Stimulated activated CD8-positive, alpha-beta memory T cell treated with anti-CD3 and anti-CD28 coated beads, Interleukin-15, amount 100 ng/mL, for 4 hours (primary cell): ENCODE measurements at places on chromosomes 2 and 18.
A peak's percentile ranks its signal among the peaks of the same experiment; 100 is the strongest.

- DNase-seq: no peak
These were observed 29.9 kb downstream of the PELI1 start for GRCh38 chr2:64114063-64114911.

- DNase-seq: no peak
These were observed 187.3 kb upstream of the CTAGE1 start for GRCh38 chr18:22604986-22605421.

- DNase-seq: no peak
These were observed 50.3 kb upstream of the FOSL2 start for GRCh38 chr2:28342081-28342967.

- DNase-seq: no peak
These were observed 109.5 kb downstream of the CDC42EP3 start for GRCh38 chr2:37561615-37562569.

DNA sequence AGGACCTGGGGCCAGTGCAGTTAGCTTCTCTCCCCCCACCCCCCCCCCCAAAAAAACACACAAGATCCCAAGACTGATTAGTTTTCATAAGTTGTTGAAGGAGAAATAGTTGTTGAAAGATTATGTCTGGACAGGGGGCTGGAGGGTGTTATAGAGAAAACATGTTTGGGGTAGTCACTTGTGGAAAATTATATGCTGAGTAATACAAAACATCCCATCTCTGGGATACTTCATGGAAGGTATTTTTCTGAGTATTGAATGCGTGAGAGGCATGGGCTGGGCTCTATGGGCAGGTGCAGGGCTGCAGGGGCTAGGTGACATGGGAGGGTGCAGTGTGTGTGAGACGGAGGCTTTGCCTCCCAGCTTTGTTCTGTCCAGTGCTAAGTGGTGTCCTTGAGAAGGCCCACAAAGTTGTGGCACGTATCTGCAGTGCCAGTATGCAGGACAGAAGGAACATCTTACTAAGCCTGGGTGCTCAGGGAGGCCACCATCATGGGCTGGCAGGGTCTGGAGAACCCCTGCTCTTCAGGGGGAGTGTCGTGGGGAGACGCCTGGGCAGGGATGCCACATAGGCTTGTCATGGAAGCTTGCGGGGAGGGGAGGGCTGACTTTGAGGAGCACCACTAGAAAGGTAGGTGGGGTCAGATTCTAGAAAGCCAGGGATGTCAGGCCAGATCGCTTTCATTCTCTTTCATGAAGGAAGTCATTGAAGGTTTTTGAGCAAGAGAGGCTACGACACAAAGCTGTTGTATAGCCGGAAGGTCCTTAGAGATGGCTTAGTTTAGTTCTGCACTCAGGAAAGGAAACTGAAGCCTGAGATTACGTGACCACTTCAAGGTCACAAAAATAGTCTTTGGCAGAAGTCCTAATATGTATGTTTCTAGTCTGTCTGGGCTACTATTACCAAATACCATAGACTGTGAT lies 232.0 kb downstream of the LDLRAD4 start:
- DNase-seq: no peak

- DNase-seq: no peak
These were observed 416.1 kb downstream of the ARHGAP15 start for GRCh38 chr2:143545059-143545948.

- DNase-seq: no peak
These were observed 24.6 kb downstream of the DYTN start for GRCh38 chr2:206693399-206694137.

DNA sequence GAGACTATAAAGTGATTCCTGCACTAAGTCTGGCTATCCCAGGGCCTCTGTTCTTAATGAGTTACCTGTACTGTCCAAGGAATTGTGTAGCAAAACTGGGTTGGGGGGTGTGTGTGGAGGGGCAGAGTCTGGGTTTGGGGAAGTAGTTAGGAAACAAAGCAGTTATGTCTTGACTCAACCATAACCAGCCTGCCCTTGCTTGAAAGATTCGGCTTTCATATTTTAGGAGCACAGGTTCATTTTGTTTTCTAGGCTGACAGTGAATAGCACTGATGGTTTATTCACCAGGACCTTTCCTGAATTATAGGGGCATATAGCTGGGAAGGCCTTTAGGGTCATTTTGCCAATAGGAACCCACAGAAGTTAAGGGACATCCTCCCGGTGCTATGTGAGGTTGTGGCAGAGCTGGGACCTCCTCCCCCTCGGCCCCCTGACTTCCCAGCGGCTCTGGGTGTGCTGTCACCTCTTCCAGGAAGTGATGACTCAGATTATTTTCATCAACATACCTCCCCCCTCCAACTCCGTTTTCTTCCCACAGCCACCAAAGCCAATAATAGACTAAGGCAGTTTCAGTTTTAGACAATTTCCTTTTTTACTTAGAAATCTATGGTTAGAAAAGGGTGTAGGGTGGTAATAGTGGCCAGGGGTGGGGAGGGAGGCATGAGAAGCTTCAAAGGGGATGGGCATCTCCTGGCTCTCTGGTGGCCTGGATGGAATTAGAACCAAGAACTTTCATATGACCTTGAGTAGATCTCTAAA lies 44.8 kb downstream of the SETBP1 start:
- peak; percentile 44 for DNase-seq

DNA sequence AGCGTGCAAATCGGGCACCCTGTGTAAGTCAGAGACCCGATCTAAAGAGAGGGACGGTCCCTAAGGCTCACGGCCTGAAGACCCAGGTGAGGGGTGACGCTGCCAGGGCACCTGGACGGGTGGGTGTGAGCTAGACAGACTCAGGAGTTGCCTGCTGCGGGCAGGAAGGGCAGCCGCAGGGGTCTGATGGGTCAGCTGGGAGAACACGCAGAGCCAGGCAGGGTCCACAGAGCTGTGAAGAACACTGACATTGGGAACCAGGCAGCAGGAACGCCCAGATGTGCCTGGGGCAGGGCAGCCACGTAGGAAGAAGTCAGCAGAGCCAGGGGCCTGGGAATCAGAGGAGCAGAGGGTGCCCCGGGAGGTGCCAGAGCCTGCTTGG lies 25.9 kb downstream of the HDAC4 start:
- DNase-seq: no peak

GRCh38 chr2:52775674-52776073 lies 991.9 kb upstream of the CHAC2 start:
- no peak for DNase-seq

- DNase-seq: no peak
These were observed 17.7 kb downstream of the SPTBN1 start for GRCh38 chr2:54473851-54474250.

DNA sequence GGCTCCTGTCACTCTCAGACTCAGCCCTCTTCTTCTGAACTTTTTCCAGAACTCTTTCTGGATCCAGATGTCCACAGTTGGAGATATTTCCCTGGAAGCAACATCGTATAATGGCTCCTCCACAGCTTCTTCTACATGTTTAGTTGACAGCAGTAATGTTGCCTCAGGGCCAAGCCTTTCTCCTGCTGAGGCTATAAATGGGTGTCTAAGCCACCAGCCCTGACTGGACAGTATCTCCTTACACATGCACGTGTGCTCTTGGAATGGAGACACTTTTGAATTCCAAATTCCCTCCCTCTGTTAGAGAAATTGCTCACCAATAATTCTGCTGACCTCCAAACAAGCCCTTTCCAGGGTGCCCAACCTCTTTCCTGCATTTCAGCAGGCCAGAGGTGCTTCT lies 156.2 kb upstream of the PIK3C3 start:
- no peak for DNase-seq

DNA sequence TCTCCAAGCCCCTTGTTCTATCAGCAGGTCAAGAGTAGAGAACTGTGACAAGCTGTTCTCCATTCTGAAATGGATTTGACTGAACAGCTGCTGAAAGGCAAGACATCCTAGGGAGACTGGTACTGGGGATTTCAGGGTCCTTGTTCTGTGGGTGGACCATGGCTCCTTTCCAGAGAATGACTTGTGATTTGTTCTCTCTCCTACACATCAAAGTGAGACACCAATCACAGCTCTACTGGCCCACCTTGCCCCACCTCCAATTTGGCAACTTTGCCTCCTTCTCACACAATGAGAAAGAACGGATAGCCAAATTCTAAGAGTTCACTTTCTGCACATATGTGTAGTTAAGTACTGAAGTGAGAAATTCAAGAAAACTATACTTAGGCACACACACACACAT lies 67.4 kb downstream of the BCL11A start:
- DNase-seq: no peak

DNA sequence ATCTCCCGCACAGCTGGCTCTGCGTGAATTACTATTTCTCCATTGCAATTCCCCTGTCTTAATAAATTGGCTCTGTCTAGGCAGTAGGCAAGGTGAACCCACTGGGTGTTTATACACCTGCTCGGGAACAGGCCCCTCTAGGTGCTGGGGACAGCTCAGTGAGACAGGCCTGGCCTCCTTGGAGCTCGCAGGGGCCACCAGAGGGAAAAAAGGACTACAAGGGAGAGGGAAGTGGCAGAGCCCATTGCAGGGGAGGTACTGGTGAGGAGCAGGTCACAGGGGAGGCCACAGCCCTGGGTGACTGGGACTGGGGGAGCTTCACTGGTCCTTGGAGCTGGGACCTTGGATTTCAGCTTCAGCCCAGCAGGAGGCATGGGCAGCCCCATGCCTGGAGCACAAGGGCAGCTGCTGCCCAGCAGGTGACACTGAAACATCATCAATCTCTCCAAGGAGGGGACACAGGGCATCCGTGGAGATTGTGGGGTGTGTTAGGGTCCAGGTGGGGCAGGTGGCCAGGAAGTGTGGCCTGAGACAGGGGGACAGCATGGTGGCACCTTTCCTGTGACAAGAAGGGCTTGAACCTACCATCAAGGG lies 31.2 kb downstream of the NGEF start:
- DNase-seq: no peak

GRCh38 chr2:61354543-61355197 lies 116.2 kb downstream of the USP34 start:
- no peak for DNase-seq

DNA sequence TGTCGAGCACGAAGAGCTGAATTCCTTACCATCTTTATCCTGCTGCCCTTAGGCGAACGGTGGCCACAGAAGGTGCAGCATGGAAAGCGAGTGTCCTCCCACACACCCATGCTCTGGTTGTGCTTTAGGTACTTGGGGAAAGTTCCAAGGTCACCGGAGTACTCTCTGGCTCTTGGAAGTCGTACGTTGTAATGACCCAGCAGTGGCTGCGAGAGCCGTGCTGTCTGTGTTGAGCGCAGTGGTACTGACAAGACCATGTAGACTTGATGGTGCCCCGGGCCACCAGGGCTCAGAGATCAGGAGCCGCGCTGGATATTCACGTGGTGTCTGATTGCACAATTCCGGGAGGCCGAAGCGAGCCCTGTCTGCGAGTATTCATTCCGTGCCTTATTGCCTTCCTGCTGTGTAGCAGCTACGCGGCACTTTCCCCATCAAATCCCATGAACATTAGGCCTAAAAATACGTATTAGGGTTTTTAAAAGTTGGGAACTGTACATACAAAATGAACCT lies 222.0 kb downstream of the ZNF516 start:
- DNase-seq: no peak

DNA sequence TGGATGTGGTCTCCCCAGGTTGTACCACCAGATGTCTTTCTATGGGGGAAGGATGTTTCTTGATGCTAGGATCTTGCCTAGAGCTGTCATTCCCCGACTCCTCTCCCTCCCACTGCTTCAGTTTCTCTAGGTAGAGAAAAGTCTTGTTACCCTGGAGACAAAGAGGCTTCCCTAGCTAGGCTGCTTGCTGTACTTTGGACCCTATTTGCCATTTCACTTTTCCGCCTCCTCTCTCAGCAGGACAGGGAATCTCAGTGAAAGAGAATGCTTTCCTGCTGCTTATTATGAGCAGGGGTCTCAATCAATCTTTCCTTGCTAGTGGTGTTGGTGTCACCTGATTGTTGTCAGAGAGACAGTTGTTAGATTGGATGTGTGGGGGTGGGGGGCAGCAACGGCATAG lies 818.8 kb upstream of the GYPC start:
- no peak for DNase-seq

DNA sequence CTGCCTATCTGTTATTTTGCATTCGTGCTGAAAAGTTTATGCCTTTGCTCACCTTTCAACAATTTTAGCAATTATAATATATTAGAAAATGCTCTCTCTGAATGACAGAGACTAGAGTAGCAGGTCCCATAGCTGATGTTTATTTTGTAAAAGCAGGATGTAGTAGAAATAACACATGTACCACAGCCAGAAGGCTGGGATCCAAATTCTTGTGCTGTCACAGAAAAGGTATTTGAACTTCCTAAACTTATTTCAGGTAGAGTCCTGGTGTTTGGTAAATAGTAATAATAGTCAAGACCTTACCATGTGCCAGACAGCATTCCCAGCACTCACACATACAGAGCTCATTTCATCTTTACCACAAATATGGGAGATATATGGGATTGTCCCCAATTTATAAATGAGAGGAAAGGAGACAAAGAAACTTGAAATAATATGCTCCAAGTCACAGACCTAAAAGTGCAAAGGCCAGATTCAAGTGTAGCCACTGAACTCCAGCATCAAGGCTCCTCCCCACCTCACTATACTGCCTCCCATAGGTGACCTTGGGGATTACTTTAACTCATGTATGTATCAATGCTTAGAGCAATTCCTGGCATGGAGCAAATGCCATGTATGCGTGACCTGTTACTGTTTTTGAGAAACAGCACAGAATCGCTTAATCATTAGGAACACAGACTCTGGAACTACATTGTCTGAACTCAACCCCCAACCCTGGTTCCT lies 284.7 kb upstream of the RAB12 start:
- DNase-seq: no peak

GRCh38 chr18:63979409-63979920 lies 9.6 kb downstream of the SERPINB8 start:
- no peak for DNase-seq

- no peak for DNase-seq
These were observed 30.9 kb upstream of the OSBPL6 start for GRCh38 chr2:178163395-178163794.

- DNase-seq: no peak
These were observed 303.9 kb downstream of the GBX2 start for GRCh38 chr2:235864302-235864701.

GRCh38 chr2:226869371-226869770 lies 33.5 kb downstream of the RHBDD1 start:
- DNase-seq: no peak

GRCh38 chr18:7844418-7844817 lies 277.3 kb downstream of the PTPRM start:
- DNase-seq: no peak

- no peak for DNase-seq
These were observed 213.9 kb downstream of the TFCP2L1 start for GRCh38 chr2:121071034-121071504.

DNA sequence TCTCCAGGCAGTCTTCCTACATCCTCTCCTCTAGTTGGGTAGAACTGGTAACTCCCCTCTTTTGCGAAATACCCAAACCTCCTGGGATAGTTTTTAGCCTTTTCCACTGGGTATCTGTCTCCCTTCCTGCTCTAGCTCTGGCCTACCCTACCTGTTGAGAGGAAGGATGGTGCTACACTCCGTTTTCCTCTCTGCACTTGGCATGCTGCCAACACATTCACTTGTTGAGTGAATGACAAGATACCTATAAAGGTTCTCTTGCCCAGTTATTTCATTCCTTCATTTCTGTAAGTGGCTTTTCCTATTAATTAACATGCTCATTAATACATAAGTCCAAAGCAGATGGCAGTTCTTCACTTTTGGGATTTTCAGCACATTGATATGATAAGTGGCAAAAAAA lies 293.8 kb downstream of the CNTNAP5 start:
- DNase-seq: no peak
